Activated CD8-positive, alpha-beta memory T cell treated with anti-CD3 and anti-CD28 coated beads for 48 hours (primary cell): ENCODE measurements at places on chromosomes 6 and 20.

GRCh38 chr6:31143148-31143547, 4.3 kb upstream of the PSORS1C2 start:
- no peak for DNase-seq

DNA sequence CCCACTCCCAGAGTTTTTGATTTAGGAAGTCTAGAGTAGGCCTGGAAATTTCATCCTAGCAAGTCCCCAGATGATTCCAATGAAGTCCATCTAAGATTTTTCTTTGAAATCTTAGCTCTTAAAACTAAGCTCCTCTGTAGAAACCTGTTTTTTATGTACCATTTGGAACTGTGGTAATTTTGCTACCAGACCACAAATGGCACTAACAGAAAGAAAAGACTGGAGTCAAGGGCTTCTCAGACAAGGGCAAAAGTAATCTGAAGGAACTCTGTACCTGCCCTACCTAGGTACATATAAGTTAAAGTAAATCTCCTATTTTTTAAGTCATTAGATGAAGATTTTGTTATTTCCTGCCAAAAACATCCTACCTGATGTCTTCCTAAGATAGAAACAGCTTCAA, 155.0 kb upstream of the HTR1E start:
- no peak for DNase-seq

DNA sequence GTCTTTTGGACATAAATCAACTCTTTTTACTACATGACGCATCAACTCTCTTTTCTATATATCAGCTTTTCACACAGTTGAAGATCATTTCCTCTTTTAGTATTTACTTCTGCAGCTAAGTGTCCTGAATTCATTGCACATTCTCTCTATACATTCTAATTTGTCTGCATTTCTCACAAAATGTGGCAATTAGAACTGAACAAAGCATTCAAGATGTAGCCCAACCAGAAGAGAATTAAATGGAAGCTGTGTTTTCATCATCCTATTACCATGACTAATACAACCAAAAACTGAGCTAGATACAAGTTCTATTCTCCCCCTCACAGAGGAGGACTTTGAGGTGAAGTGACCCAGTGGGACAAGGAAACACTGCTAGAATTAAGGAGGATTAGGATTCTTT, 86.9 kb downstream of the PLCG1 start:
- DNase-seq: no peak

DNA sequence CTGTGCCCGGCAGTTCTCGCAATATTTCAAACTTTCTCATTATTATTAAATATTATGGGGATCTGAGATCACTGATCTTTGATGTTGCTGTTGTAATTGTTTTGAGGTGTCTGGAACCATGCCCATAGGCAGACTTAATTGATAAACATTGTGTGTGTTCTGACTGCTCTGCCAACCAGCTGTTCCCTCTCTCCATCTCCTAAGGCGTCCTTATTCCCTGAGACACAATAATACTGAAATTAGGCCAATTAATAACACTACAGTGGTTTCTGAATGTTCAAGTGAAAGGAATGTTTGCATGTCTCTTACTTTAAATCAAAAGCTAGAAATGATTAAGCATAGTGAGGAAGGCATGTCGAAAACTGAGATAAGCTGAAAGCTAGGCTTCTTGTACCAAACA, 7.6 kb downstream of the MAPK14 start:
- no peak for DNase-seq

GRCh38 chr6:109296971-109297372, 85.3 kb downstream of the CD164 start:
- DNase-seq: no peak

DNA sequence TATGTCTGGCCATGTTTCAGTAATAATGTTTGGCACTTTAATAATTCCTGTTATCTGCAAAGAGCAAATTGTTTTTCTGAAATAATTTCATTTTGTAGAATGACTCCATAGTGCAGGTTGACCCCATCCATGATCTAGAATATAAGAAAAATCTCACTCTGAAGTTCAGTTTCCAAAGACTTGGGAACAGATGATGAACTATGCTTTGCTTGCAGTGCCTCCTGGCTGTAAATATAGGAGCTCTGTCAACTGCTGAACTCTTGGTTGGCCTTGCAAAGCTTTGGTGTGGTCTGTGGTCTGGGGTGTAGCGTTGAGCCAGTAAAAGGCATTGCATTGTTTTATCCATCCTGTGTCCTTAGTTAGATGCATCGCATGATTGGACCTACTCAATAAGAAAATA, 104.0 kb downstream of the PLCB4 start:
- DNase-seq: no peak

DNA sequence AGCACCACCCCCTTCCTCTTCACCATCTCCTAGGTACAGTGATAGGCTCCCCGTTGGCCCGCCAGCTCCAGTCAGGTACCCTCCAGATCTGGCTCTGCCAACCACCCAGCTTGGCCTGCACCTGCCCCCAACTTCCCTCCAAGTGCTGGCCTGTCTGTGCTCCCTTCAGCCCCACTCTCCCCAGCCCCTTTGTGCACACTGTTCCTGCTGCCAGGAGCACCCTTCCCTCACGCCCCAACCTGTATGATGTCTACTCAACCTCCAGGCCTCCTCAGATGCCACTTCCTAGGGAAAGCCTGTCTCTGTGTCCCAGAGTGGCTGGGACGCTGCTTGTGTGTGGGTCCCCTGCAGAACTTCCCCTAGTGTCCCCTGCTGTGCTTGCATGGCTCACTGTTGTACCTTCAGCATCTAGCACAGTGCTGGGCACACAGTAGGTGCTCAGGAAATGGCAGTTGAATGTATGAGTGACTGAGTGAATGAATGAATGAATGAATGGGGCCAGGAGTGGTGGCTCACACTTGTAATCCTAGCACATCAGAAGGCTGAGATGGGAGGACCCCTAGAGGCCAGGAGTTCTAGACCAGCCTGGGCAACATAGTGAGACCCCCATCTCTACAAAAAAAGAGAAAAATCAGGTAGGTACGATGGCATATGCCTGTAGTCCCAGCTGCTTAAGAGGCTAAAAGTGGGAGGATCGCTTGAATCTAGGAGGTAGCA, 3.0 kb downstream of the ZBP1 start:
- DNase-seq: no peak

DNA sequence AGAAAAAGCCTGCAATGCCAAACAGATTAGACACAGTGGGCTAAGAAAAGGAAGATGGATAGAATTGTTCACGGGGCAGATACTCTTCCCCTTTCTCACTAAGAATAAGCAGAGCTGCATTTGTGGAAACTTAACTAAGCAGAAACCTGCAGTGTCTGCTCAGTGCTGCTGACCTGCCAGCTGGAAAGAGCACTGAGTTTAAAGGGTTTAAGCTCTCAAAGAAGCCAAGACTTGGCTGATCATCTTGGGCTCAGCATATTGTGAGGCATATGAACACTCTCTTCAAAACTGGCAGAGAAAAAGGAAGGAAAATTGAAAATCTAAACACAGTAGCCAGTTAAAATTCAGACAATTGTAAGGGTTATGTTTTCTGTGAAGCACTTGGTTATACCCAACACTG, 711.1 kb upstream of the EPHA7 start:
- no peak for DNase-seq

GRCh38 chr6:3899970-3900439, 50.8 kb downstream of the FAM50B start:
- DNase-seq: no peak

- no peak for DNase-seq
Observed at GRCh38 chr20:46761566-46761965, 52.1 kb downstream of the SLC2A10 start.

GRCh38 chr6:96994660-96995059, 70.1 kb downstream of the KLHL32 start:
- no peak for DNase-seq
